Kidney epithelial cell (primary cell): ENCODE measurements at places on chromosomes 3 and 15.

GRCh38 chr3:65702202-65702601, 336.5 kb downstream of the MAGI1 start:
- no peak for DNase-seq

DNA sequence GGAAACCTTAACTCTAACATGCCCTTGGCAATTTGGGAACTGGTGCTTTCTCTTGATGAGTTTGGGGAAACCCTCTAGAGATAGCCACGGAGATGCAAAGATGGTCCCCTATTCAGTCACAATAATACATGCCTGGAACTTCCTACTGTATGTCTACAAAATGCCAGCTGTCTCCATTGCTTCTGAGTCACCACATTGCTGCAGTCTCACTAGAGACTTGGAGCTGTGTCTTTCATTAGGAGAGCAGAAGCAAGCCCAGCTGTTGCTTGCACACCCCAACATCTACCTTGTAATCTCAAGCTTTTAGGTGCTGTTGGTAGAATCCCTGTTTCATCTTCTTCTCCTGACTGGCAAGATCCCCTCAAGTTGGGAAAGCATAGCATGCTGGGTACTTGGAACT, 261.0 kb downstream of the ADAMTSL3 start:
- no peak for DNase-seq

GRCh38 chr3:189304465-189305351, 132.9 kb downstream of the TPRG1 start:
- DNase-seq: no peak

DNA sequence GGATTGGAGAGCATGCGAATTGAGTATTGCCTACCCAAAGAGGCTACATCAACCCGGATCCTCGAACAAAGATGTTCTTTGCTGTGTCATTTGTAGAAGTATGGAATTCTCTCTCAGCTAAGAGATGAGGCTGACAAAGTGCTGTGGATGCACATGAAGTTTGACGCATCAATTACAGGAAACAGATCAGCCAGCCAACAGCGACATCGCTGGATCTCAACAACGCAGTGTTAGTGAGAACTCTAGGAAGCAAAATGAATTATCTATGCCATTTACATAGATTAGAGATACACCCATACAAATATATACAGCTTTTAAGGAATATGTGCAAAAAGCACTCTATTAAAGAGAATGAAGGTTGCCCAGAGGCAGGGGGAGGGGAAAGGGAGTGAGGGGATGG, 160.6 kb upstream of the RGMA start:
- no peak for DNase-seq

- DNase-seq: no peak
Measured at GRCh38 chr15:67080118-67080899, 14.9 kb downstream of the SMAD3 start.

DNA sequence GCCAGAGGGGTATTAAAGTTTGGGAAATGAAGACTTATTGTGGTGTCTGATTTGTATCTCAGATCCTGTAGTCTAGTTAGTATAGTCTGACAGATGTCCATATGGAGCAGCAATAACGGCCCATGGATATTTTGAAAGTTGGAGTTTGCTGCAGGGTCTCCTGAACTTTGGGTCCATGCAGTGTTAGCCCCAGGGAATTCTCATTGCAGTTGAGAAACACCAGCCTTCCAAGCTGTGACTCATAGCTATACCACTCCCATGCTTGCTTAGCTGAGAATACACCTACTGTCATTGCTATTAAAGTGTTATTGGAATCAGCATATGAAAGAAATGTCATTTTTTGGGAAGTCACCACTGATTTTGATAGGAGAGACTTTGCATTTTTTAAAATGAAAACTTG, 29.2 kb downstream of the TMOD2 start:
- DNase-seq: no peak

- no peak for DNase-seq
Measured at GRCh38 chr3:125154800-125155269, 57.7 kb downstream of the SLC12A8 start.

DNA sequence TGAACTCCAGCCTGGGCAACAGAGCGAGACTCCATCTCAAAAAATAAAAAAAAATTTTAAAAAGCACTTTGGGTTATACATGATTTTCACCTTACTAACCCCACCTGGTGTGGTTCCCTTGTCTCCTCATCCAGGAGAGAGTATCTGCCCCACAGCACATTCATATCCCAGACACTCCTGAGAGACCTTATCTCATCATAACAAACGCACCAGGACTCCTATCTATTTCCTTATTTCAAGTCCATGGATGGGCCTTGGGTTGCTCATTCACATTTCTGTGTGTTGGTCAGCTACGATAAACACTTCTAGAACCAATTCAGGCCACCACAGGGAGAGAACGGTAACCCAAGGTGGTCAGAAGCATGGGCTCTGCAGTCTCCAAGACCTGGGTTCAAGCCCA, 88.6 kb upstream of the SPATA12 start:
- DNase-seq: no peak

- no peak for DNase-seq
Measured at GRCh38 chr3:171525437-171525836, 65.2 kb upstream of the TNIK start.

DNA sequence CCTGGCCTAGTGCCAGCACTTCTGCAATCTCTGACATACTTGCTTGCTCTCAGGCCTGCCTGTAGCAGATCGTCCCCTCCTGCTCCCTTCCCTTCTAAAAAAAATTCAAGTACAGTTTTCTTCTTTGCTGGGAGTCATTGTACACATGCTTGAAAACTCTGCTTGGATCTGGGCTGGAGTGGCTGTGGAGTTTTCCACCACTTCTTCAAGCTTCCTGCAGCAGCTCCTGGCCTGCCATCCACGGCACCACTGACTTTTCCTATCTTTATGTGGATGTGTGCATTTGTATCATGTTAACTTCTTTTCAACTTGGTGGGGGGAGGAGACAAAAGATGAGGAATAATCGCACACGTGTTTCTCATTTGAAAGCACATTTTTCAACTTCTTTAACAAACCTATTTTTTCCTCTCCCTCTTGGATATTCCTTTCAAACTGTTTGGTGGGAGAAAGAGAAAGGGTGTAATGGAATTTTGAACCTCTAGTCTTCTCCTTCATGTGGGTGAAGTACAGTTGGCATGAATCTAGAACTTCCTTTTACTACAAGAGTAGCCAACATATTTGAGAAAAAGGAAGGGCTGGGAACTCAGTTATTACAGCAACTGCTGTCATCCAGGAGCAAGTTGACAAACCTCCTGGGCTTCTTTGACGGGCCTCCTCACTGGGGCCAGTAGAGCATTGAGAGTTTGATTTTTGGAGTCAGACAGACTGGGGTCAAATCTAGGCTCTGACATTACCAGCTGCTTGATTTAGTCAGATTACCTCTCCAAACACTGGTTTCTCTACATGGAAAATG, 61.2 kb upstream of the LRTM1 start:
- DNase-seq: no peak

DNA sequence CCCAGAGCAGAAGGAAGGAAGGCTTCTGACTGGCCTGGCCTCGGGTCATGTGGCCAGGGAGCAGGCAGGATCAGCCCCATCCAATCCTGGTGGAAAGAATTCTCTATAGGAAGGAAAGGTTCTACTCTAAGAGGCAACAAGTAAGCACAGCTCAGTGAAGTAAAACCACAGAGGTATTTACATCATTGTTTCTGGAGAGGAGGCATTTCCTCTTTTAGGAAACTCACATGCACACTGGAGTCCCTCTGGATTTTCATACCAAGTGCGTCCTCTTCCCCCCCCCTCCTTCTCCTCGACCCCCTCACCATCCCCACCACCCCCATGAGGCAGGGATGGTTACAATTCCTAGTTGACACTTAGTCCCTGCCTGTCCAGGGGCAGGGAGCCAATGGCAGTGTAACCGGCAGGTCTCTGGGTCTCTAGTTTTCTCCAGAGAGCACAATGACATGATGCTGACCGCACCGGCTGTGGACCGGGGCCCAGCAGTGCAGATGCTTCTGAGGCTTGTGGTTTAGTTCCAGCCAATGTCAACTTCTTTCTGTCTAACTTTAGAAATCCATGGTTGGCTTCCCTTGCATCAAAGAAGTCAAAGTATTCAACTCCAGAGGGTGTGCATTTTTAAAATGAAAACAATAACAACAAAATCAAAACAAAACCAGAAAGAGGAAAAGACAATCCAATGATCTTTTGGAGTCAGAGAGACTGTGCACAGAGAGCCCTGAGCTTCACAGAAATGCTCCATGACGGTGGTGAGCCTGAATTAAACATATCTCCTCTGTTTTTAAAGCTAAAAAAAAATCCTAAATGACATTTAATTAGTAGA, 230.3 kb upstream of the TLE3 start:
- DNase-seq: peak; percentile 38

DNA sequence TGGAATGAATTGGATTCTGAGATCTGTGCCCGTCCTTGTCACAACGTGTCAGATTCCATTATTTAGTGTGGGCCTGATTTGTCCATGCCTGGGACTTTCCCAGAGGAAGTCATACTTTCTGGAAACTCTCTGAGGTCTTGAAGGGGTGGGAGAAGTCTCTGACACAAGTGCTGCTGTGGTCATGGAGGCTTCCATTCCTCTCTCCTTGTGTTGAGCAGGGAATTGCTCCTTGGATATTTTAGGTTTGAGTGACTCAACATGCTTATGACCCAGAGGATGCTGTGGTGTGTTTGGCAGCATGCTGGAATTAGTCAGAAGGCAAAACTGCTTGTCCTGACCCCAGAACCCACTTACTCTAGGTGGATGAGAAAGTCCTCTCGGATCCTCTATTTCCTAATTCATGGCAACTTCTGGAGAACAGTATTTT, 132.1 kb downstream of the LPP start:
- peak; percentile 99 for DNase-seq

DNA sequence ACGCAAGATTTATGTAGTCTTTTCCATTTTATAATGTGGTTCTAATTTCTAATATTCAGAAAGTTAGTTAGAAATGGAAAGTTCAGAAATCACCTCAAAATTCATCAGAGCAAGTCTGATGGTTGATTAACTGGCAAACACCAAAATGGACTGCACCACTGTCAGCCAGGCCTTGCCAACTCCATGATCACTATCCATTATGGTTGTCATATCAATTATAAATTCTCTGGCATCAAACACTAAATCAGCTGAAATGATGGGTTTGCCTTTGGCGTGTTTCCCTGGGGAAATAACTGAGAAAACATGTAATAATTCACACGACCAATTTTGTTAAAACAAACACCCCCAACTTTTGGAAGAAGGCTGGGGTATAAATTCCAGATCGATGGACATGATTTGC, 219.4 kb downstream of the CDIN1 start:
- DNase-seq: no peak

GRCh38 chr3:190414297-190414696, 26.3 kb downstream of the CLDN16 start:
- no peak for DNase-seq

DNA sequence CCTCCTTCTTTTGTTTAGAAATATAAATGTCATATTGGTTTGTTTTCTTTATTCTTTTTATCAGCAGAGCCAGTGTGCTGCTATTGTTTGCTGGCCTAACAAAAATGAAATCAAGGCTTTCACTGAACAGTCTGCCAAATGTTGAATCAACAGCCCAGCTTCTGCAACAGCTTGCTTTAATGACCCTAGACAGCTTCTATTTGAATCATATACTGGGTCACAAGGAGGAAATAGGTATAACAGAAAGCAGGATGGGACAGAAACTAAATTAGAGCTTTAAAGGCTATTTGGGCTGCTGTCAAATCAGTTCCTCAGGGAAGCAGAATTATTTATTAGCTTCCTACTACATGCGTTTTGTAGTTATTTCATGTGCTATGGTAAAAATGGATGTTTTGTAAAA, 12.1 kb upstream of the DNAJC13 start:
- no peak for DNase-seq

DNA sequence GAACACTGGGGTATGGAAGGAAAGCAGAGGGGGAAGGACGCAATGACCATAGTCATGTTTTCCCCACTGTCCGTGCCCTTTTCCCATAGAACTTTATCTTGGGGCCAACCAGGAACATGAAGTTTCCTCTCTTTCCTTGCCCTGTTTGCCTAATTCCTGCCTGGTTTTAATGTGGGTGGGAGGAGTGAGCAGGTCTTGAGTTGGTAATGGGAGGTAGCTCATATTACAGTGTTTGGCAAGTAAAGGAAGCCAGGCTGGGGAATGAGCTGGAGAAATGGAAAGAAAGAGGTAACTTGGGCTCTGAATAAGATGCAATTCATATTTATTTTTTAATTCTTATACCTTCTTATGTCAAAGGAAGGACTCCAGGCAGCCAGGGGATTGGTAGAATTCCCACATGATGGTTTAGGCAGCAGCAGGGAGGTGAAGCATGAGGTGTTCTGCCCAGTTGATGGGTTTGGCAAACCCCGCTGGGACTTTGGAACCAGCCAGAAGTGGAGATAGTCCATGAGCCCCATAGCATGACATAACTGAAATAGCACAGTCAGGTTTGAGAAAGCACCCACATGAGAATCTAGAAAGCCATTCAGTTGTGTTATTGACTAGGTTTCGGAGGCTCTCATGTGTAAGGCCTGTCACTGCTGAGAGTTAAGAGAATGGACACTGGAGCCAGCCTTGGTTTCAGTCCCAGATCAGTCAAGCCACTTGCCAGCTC, 60.0 kb downstream of the CCK start:
- no peak for DNase-seq

GRCh38 chr15:90686435-90687218, 30.5 kb upstream of the BLM start:
- no peak for DNase-seq

DNA sequence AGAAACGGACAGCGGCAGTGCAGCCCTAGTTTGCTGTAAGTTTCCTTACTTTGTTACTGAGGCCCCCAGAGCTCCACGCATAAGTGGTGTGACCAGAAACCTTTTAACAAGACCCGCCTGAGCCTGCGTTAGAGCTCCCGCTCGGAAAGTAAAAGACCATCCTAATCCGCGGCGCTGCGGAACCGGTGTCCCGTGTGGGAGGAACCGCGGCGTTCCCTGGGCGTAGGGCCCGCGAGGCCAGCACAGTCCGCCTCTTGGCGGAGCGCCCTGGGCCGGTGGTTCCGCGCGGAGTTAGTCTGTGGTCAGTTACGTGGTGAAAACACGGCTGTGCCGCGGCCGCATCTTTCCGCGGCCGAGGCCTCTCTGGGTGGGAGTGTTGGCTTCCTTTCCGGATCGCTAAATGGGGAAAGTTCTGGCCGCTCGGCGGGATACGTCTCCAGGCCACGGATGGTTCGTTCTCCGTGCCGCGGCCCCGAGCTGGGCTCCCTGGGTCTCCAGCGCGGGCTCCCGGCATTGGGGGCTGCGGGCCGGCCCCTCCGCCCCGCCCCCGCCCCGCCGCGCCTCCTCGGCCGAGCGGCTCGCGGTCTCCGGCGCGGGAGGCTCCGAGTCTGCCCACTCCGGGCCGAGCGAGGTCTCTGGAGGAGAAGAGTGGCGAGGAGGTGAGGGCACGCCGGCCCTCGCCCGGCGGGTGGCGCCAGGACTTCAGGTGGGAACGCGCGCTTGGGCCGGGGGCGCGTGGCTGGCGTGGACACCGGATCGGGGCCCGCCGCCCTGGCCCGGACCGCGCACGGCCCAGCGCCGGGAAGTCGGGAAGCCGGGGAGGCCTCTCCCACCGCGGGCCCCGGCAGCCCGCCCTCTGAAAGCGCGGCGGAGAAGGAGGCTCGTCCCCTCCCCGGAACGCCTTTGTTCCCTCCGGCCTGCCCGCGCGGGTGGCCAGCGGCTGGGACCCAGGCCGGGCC, 754 bp downstream of the B3GNT5 start:
- no peak for DNase-seq
